ENCODE measurements at places on chromosomes 12 and 14.
A peak's percentile ranks its signal among the peaks of the same experiment; 100 is the strongest.

DNA sequence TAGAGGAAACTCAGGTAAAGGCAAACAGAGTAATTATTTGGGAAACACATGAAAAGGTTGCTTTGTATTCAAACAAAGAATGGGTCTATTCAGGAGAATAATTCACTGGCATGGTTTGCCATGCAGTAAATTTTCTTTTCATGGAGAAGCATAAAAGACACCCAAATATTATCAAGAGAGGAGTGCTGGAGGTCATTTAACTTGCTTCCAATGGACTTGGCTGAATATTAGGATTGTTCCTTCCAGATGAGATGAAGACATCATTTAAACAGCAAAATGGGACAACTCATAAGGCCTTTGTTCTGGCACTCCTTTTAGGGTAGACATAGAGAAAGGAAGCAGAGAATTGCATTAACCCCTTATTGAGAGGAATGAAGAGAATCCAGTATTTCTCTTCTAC, 38.7 kb downstream of the WIF1 start:
- DNase-seq, result no peak

- no peak for DNase-seq
Observed at GRCh38 chr14:105030194-105030593, 9.3 kb upstream of the CDCA4 start.

DNA sequence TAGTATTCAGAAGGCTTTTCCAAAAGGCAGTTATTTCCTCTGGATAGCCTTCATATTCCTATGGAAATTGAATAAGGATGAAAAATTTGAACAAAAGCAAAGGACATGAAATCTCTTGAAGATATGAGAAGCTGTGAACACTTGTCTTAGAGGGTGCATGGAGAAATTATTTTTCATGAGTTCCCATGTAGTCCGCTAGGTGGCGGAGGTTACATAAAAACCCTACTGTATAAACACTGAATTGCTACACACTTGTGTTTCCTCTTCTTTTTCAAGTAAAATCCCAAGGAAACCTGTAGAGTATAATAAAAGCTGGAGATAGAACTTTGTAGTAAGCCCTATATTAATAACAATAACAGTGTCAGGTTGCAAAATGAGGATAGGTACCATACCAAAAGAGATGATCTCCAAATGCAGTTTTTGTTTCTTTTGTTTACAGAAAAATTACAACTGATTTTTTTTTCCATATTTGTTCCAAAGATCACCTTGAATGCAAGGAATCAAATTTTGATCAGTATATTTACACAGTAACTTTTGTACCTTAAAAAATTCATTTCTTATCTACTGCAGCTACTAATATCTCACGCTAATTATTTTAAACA, 37.8 kb upstream of the OR4E1 start:
- peak; percentile 19 for DNase-seq

DNA sequence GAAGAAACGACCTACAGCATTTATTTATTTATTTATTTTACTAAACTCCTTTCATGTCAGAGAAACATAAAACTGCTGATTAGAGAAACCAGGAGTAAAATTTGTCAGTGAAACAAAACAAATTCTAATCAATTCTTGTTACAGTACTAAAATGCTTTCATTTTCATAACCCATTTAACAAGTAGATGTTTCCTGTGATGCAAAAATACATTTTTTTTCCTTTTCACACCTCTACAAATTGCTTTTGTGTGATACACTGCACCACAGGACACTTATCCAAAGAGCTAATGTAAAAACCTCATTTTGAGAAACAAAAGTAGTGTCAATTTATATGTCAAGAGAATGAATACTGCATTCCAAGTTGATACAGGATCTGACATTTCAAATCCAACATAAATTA, 155.1 kb downstream of the SYT1 start:
- no peak for DNase-seq

DNA sequence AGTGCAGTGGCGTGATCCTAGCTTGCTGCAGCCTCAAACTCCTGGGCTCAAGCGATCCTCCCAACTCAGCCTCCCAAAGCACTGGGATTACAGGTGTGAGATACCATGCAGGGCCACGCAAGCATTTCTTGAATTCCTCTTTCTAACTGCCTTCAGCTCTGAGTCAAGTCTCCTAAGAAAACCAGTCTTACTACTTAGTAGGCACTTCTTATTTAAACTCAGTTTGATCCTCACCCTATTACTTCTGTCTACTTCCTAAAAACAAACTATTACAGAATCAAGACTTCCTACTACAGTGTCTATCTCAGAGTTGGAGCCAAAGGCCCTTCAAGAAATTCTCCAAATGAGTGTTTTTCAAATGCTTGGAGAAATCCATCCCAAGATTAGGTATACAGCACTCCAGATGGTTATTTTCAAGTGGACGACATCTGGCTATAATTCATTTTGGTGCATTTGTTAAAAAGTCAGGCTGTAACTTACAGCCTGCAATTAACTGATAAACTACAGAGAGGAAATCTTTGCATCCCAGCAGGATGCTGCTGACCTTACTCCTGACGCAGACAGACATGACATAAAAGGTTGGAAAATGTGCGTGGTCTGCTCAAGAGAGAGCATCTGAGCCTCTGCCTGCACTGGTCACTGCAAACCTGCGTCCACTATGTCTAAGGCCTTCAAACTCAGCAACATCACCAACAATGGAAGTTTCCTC, 34.7 kb downstream of the SSH1 start:
- no peak for DNase-seq

DNA sequence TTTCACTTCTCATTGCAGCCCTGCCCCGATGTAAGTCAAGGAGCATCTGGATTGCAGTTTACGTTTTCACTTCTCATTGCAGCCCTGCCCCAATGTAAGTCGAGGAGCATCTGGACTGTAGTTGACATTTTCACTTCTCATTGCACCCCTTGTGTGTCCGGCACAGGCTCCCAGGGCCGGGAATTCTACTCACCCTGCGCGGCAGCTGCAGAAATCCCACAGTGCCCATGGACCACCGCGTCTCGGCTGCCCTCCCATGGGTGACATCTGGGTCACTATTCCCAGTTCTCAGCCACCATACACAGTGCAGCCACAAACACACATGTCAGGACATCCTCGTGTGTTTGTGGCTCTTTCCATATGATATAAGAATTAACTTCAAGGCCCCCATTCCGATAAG, 378.5 kb downstream of the ADGRD1 start:
- no peak for DNase-seq

DNA sequence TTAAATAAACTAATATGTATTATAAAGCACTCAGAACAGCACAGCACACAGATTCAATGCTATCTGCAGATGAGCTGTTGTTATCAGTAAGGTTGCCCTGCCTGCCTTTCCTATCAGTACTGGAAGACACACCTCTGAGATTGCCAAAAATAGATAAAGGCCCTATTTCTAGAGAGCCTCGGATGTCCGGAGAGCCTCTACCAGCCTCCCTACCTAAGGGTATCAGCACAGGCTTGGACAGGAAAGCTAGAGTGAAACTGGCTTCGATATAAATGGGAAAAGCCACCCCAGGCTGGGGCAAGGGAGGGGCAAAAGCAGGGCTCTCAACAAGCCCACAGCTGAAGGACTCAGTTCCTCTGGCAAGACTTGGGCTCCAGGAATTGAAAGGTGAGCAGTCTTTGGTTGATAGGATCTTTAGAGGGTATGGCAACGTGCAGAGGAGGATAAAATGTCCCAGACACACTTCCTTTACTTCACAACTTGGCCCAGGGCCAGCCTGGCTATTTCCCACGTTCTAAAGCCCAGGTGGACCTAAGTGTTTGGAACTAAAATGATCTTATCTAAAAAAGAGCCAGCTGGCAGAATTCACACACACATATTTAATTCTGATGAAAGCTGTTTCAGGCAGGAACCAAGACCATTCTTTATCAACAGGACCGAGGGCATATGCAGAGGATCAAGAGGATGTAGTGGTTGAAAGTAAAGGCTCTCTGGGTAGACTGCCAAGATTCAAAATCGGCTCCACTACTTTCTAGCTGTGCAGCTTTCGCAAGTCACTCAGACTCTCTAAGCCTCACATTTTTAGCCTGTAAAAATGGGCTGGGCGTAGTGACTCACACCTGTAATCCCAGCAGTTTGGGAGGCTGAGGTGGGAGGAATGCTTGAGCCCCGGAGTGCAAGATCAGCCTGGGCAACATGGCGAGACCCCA, 37.8 kb upstream of the ITPR2 start:
- no peak for DNase-seq

DNA sequence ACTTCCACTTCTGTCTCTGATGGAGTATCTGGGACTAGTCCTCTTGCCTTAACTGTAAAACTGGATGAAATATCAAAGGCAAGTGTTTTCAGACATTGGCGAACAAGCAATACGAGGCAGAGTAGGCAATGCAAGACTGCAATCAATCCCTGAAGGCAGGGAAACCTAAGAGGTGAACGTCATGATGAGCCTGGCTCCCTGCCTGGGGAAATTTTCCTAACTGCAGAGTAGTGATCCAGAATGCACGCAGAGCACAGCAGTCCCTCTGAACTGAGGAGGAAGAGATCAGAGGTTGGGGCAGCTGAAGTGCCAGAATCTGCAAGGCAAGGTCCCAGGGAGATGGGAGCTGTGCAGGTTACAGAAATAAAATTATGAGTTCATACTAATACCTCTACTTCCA, 18.5 kb downstream of the BHLHE41 start:
- DNase-seq, result no peak

GRCh38 chr14:92456215-92457015, 57.2 kb upstream of the RIN3 start:
- DNase-seq, result peak; percentile 33

GRCh38 chr12:11813438-11813813, 164.0 kb downstream of the ETV6 start:
- DNase-seq, result no peak

DNA sequence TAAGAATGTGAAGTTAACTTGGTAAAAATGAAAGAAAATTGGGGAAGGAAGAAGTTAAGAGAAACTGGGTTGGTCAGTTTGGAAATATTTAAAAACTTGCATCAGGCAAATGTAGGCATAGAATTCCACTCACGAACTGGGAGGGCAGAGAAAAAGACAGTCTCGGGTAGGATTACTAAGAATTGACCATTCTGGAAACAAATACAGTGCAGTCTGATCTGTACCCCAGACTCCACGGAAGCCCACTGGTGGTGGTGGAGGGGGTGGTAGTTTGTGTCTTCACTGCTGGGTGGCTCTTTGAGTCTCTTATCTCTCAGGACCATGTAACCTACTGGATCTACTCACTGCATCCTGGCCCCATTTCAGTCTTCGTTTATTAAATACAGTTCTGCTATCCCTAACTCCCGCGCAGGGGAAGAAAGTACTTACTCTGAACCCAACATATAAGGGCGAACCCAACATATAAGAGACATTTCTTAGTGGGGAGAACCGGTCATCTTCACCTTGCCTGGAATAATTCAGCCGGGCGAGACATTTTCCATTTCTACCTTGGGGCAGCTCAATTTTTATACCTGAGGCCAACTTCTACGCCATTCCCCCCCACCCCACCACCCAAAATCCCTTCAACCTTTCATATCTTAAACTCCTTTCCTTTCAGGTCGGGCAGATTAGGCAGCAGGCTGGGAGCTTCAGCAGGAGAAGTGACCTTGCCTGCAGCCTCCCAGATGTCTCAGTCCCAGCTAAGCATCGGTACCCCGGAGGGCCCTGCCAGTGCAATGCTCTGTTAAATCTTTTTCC, 1.7 kb downstream of the SLC2A3 start:
- peak; percentile 6 for DNase-seq

DNA sequence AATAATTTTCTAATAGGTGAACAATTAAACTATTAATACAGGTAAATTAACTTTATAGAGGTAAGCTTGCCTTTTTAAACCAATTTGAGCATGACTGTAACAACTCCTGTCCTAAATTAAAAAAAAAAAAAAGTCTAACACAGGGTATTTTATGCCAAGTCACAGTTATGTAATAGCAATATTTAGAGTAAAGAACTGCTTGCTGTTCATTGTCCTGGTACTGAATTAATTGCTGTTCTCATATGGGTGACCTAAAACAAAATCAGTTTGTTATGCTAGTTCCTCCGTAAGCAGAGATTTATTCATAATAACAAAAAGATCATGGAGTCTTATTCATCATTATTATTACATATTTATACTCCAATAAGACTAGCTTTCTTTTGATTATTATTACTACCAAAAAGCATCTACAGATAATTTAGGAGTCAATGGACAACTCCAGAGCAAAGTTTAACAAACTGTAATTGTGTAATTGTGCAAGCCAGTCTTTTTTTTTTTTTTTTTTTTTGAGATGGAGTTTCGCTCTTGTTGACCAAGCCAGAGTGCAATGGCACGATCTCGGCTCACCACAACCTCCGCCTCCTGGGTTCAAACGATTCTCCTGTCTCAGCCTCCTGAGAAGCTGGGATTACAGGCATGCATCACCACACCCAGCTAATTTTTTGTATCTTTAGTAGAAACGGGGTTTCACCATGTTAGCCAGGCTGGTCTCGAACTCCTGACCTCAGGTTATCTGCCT, 98.3 kb downstream of the ITPR2 start:
- DNase-seq, result no peak

DNA sequence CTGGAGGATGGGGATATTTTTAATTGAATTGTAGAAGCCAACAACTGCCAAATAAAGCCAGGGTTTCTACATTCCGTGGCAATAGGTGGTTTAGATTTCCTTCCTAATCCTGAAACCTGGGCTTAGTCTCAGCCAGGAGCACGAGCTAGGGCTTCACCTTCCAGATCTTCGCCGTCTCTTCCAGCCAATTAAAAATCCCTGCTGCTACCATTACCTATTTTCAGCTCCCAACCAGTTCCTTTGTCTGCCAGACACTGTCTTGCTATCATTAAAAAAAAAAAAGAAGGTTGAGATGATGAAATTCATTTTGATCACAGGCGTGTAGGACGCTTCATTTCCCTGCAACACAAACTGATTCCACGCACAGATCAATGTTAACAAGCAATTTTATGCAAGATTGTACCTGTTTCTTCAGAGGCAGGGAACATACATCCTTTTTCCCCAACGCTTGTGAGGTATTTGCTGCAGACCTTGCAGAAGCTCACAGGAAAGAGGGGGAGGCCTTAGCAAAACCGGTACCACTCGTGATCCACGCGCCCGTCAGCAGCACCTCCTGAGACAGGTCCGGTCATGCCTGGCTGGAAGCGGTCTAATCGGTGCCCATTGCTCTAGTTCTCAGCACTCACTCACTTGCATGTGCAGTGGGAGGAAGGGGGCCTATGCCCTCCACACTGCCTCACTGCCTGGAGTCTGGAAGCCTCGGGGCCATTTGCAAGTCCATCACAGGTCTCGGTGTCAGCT, 65.1 kb downstream of the SLC6A12 start:
- DNase-seq, result no peak

GRCh38 chr14:74593241-74593953, 18.6 kb downstream of the LTBP2 start:
- DNase-seq, result no peak

- no peak for DNase-seq
Observed at GRCh38 chr14:104601786-104602185, 2.8 kb downstream of the TMEM179 start.

DNA sequence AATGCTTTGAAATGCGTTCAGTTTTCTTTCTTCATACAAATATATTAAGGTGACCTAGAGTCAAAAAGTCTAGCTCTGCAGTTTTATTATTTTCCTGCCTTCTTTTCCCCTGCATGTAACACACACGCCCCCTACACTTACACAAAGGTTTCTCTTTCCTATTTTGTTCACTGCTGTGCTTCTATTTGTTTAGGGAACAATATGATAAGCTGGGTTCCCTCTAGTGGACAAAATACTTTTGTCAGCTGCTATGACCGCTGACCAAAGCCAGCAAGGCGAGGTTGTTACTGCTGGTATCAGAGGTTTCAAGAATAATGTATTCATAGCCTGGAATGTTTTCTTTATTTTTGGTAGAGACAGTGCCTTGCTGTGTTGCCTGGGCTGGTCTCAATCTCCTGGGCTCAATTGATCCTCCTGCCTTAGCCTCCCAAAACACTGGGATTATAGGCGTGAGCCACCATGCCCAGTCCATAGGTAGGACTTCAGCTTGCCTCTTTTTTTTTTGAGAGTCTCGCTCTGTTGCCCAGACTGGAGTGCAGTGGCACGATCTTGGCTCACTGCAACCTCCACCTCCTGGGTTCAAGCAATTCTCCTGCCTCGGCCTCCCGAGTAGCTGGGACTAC, 33.4 kb downstream of the FNTB start:
- peak; percentile 92 for DNase-seq

Measured in globus pallidus (tissue), 1 donor.